Fibroblast of skin of back (primary cell): ENCODE measurements at places on chromosomes 7 and 10.

DNA sequence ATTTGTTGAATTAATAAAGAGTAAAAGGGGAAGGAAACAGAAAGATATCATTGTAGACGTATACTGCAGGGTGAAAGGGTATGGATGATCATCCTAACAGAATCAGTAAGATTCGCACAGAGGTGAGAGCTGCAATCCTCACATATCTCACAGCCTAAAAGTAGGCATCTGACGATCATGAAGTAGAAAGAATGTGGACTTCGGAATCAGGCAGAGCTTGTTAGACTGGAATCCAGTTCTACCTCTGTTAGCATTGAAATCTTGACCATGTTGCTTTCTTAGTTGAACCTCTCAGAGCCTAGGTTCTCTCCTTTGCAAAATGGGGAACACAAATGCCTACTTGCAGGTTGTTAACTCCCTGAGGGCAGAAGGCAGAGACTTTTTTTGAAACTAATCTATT, 320.0 kb upstream of the C7orf33 start:
- DNase-seq = no peak

DNA sequence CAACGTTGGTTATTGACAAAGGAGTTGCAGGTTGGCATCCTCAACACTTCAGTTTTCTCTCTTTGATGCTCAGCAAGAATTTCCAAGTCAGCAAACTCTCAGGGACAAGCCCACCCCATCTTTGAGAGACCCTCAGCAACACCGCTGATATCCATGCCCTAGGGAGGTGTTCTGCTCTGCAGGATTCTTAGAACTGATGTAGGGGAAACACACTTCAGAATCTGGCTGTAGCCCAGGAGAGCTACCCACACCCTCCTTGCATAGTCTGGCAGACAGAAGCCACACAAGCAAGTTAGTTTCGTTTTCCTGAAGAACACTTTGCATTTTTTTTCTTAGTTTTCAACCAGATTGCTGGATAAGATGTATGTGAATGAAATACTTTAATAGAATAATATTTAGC, 822 bp downstream of the SAMD9L start:
- DNase-seq = peak; percentile 56

DNA sequence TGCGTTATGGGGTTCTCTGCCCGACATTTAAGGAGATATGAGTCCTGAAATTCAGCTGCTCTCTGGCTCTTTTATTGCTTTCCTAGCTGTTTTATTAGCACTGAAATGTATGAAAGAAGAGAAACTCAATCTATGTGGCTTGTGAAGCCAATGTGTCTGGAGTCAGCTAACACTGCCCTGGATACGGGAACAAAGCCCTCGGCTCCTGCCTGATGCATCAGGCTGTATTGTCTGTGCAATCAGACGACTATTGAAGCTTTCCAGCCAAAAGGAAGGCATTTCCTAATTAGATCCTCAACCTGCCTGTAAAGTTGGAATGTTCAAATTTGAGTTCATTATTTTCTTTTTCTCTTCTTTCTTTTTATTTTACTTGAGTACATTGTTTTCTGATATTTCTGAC, 22.0 kb upstream of the TM9SF3 start:
- DNase-seq = no peak

- peak; percentile 50 for DNase-seq
These were observed 40.7 kb upstream of the SDK1 start for GRCh38 chr7:3260401-3260715.

- DNase-seq = peak; percentile 46
These were observed 55.4 kb upstream of the MET start for GRCh38 chr7:116616555-116617059.

DNA sequence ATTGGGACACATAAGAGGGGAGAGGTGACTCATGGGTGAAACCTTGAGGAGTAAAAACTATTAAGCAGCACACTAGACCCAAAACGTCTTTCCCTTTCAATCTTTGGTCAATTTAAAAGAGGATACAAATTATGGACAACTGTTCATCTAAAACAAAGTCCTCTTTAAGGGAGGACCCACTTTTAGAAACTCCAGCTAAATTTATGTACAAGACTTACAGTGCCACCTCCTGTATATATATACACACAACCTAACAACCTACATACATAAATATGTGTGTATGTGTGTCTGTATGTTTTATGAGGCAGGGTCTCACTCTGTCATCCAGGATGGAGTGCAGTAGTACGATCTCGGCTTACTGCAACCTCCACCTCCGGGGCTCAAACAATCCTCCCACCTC, 18.1 kb upstream of the ZC3HAV1 start:
- DNase-seq = no peak

DNA sequence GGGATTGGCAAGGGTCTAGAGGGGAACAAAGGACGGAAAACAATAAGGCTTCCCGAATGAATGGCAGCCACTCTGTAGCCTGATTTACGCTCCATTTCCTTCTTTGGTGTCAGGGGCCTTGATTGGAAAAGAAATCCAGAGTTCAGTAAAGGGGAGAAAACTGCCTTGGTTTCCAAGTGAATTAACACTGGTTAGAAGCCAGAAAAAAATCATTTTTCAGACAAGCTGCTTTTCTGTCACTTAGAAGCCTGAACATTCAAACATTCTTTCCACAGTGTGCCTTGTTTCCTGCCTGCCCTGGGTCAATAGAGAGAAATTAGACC, 283 bp upstream of the TRDMT1 start:
- DNase-seq = no peak

DNA sequence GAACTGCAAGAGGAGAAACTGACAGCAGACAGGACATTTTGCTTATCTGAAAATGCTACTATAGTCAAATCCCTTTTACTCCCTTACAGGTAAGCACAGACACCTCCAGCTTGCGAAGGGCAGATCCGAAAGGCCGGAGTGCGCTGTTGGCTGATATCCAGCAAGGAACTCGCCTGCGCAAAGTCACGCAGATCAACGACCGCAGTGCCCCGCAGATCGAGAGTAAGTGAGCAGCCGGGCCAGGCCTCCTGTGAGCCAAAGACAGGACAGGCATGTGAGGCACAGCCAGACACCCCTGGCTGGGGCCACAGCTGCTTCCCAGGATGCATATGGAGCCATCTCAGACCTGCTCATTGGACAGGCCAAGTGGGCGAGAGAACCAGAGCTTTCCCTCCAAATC, 69.4 kb downstream of the WIPF3 start:
- DNase-seq = no peak

- DNase-seq = no peak
These were observed 126.0 kb upstream of the ANKRD1 start for GRCh38 chr10:91046869-91047268.

DNA sequence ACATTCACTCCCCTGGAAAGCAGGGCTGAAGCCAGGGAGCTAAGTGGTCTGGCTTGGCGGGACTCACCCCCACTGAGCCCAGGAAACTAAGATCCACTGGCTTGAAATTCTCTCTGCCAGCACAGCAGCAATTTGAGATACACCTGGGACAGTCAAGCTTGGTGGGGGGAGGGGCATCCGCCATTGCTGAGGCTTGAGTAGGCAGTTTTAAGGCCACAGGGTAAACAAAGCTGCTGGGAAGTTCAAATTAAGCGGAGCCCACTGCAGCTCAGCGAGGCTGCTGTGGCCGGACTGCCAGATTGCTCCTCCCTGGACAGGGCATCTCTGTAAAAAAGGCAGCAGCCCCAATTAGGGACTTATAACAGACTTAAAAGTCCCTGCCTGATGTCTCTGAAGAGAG, 108.2 kb upstream of the FAM13C start:
- no peak for DNase-seq

DNA sequence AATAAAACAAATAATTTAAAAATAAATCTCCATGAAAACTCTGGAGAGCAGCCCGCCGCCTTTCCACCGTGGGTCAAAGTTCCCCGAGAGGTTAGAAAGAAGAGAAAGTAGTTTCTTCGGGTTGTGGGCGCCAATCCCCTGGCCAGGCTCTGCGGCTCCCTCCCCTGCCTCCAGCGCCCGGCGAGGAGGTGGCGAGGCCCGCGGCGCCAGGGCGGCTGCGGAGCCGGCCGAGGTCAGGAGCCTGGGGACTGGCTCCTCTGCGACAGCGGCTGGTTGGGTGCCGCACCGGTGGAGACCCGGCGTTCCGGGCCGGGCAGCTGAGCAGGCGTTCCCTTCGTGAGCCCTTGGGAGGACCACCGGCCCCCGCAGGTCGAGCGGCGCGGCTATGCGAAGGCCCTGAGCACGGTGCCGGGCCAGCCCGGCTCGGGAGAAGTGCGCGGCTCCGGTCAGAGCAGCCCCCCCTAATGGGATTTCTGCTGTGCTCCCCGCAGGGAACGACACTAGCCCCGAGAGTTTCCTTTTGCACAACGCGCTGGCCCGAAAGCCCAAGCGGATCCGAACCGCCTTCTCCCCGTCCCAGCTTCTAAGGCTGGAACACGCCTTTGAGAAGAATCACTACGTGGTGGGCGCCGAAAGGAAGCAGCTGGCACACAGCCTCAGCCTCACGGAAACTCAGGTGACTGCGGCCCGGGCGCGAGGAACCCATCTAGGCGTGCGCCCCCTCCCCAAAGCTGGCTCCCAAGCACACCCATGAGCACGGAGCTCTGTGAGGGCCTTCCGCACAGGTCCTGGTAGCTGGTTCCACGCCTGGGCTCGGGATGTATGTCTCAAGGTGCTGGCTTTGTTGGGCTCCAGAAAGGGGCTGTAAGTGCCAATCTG, 2.8 kb downstream of the EMX2 start:
- peak; percentile 36 for DNase-seq

GRCh38 chr7:54955296-54955695, 63.5 kb upstream of the EGFR start:
- DNase-seq = no peak

DNA sequence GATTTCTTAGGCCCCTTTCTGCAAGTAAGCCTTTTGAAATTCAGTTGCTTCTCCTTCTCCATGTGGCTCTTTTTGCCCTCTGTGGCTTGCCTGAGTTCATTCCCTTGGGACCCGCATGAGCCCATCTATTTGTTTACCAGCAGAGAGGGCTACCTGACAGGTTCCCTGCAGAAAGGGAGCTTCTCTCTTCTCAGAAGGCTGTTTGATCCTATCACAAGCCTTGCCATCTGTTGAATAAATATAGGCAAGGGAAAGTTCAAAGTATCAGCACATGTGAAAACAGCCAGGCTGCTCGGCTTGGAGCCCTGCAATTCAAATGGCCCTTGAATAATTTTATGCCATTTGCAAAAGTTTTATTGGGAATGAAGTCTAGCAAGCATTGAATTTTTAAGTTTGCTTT, 720.2 kb upstream of the FZD8 start:
- DNase-seq = no peak

GRCh38 chr10:38093816-38094157, 350 bp upstream of the ZNF37A start:
- DNase-seq = no peak

GRCh38 chr7:30310674-30311362, 26.4 kb downstream of the ZNRF2 start:
- DNase-seq = no peak

DNA sequence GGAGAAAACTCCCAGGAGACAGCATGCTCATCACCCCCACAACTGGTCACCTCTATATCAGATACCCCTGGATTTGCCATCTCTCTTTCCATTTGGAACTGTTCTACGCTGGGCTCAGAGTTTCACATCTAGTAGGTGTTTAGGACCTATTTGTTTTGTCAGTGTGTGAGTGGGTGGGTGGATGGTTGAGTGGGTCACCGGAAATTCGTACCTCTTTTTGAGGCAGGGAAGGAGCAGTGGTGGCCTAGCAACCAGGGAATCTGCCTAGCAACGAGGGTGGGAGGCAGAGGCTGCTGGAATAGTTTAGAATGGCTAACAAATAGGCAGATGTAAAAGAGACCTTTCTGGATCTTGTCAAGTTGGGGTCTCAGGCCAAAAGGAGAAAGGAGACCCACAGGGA, 23.2 kb upstream of the SLF2 start:
- no peak for DNase-seq

GRCh38 chr7:38222481-38223096, 44.5 kb downstream of the STARD3NL start:
- DNase-seq = peak; percentile 52

- DNase-seq = peak; percentile 94
These were observed 2.2 kb downstream of the BBIP1 start for GRCh38 chr10:110916554-110917346.

- peak; percentile 63 for DNase-seq
These were observed 1.4 kb downstream of the ZMIZ1 start for GRCh38 chr10:79070081-79070605.

- no peak for DNase-seq
These were observed 15.3 kb downstream of the PLXNA4 start for GRCh38 chr7:132560825-132561529.
